ENCODE measurements at places on chromosomes 3 and 15. TPM values are rescaled to one million over a fixed set of nuclear protein-coding genes. Genes with fewer than 3 reads are reported as not detected.

DNA sequence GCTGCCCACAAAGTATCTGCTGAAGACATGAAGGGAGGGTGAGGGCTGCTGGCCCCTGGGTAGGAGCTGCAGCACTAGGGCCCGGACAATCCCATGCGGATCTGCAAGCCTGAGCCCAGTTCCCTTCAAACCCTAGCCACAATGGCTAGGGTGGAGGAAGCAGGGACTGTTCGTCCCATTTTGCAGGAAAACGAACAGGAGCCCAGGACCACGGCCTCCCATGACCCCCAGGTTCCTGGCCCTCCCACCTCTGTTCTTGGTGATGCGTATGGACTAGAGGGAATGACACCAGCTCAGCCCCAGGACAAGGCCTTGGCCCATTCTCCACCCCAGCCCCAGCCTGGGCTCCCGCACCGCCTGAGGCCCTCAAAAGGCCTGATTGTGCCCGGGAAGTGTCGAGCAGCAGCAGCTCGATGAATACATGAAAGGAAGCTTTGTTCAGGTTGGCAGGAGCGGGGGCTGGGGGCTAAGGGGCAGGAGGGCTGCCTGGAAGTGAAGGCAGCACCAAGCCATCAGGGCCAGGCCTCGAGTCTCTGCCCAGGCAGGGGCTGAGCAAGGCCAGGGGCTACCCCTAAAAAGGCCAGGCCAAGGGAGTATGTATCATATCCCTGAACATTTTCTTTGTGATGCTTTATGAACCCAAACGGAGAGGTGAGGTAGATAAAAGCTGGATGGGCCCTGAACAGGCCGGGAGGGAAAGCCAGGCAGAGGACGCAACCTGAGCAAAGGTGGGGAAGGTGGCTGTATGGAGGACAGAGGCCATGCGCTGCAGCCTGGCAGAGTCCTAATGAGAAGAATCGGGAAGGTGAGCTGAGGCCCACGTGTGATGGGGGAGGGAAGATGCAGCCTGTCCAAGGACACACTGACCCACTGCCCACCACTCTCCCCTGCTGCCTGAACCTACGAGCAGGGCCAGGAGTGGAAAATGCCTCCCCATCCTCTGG lies 12.2 kb downstream of the SEMA7A start:
- no peak for DNase-seq

DNA sequence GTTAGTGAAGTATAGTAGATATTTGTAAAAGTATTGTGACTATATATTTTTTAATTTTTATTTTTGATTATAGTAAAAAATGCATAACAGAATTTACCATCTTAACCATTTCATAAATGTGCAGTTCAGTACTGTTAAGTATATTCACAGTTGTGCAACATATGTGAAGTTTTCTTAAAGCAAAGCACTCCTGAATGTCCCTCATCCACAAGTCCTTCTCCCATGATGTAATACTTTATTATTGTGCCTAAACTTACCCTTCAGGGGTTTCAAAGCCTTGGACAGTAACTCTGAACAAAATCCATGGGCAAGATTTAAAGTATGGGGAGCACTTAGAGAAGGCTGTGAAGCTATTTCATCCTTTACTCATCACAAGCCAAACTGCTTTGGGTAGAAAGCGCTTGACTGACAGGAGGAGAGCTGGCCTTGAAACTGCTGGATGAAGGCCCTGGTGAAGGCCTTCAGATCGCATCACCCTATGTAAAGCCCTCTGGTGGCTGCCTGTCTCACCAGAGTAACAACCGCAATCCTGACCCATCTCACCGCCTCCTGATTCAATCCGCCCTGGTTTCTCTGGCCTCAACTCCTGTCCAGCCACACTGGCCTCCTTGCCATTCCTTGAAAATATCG lies 28.0 kb downstream of the LSM3 start:
- DNase-seq: no peak

DNA sequence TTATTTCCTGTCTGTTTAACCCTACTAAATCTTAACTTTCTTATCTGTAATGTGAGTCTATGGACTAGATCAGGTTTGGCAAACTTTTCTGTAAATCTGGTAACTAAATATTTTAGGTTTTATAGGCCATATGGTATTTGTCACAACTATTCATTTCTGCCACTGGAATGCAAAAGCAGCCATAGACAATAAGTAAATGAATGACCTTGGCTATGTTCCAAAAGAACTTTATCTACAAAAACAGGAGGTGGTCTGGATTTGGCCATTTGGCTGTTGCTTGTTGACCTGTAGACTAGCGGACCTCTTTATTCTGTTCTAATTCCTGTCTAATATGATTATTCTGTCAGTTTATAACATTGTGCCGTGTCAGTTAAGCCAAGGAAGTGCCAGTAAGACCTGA lies 314.2 kb downstream of the LPP start:
- no peak for DNase-seq

GRCh38 chr3:40930131-40930538 lies 269.2 kb upstream of the CTNNB1 start:
- DNase-seq: no peak

The KLHL18 gene
- total RNA-seq: 35.9 TPM

DNA sequence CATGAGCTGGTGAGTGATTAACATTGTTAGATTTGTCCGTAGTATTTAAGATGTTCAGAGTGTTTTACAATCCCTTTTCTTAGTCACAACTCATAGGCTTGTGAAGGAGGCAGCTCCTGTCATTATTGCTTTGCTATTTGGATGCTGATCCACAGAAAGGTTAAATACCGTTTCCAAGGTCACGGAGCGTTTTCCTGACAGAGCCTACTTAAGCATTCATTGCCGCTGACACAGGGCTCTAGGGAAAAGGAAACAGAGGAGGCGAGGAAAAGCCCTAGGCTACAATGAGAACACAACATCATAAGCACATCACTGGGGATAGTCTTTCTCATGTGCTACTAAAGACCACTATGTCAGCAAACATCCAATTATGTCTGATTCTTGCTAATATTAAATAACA lies 38.5 kb upstream of the CPB1 start:
- no peak for DNase-seq

The NPAP1 gene
- total RNA-seq: not detected

GRCh38 chr3:71979175-71979574 lies 194.2 kb upstream of the PROK2 start:
- DNase-seq: no peak

DNA sequence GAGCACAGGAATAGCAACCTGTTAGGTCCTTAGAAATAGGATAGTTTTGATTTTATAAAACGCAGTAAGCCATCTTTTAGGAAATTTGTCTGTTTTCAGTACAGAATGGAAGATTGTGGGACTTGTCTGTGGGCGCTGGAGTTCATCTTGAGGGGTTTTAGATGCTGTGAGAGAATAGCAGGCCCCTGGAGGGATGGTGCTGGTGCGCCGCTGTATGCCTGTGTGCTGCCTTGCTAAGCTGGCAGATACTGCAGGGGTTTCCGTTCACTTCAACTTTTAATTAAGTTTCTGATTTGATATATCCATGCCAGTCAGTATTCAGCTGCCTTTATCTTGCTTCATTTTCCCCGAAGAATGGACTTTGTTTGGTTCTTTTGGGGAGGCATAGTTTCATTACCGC lies 4.2 kb downstream of the CACNA2D3 start:
- DNase-seq: no peak

GRCh38 chr15:51966192-51966591 lies 5.4 kb downstream of the LEO1 start:
- DNase-seq: no peak

DNA sequence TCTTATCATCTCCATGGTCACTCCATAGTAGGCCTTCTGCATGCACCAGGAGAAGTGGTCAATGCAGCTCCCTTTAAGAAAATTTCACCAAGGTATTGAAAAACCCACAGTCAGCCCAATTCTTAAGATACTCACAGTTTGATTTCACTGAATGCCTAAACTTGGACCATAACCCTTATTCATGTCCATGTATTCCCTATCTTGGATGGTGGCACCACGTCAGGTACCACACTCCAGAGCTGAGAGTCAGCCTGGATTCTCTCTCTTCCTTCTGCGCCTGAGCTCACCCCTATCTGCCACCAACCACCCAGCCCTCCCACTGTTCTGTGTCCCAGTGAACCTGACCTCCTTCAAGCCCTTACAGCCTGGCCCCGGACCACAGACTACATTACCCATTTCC lies 183.2 kb upstream of the NR2F2 start:
- no peak for DNase-seq

GRCh38 chr3:15121936-15122335 lies 23.0 kb upstream of the RBSN start:
- DNase-seq: no peak

The PLA1A gene
- total RNA-seq: not detected

DNA sequence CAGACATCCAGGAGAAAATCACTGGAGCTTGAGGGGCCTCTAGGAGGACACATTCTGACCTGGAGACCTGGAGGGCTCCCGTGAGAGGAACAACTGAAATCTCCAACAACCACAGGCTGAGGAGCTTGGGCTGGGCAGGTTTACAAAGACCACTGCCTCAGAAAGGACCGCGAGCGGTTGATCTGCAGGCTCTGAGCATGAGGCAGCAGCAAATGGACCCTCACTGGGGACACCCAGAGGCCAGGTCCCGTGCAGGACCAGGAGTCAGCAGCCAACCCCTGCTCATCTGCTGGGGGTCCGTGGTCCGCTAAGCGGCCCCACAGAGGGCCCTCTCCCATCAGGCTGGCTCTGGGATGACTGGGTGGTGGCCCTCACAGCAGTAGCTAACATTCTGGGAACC lies 10.5 kb upstream of the EPHB3 start:
- no peak for DNase-seq

DNA sequence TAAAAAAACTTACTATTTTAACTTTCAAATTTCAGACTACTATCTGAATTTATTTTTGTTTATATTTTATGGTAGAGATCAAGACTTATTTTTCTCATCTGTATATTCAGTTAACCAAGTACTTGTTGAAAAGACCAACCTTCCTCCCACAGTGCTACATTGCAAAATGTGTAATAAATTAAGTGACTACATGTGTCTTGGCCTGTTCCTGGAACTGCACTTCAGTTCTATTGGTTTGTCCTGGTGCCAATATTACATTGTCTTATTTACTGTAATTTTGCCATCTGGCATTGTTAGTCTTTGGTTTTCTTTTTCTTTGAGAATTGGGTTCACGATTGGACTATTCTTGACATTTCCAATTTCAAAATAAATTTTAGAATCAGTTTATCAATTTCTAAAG lies 138.4 kb upstream of the KCNMB2 start:
- DNase-seq: no peak

- no peak for DNase-seq
Measured at GRCh38 chr15:99076109-99076508, 28.8 kb upstream of the SYNM start.

DNA sequence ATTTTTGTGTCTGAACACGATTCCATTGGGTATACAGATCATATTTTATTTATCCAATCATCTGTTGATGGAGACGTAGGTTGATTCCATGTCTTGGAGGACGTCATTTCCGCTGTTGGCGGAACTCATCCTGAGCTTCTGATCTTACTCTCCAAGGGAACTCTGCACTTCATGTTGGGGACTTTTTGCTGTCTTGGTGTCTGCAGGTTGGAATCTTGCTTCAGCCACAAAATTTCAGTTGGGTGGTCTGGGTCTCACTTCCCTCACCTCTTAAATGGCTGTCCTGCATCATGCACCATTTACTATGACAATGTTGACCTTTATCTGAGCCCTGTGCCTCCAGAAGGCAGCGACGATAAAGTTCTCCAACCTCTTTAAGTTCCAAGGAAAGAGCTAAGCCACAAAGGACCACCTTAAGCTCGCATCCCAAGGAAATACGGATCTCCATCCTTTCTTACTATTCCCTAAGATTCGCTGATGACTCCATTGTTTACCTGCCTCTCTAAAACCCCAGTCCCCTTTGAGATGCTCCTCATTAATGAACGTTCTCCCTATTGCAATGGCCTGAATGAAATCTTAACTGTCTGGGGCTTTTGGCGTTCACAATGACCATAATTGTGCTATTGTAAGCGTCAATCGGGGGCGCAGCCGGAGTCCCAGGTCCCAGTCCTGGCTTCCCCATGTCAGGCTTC lies 23.1 kb upstream of the RNU6-1 start:
- DNase-seq: no peak

The MASP1 gene
- total RNA-seq: not detected

GRCh38 chr3:107705046-107705445 lies 182.3 kb downstream of the BBX start:
- DNase-seq: no peak

DNA sequence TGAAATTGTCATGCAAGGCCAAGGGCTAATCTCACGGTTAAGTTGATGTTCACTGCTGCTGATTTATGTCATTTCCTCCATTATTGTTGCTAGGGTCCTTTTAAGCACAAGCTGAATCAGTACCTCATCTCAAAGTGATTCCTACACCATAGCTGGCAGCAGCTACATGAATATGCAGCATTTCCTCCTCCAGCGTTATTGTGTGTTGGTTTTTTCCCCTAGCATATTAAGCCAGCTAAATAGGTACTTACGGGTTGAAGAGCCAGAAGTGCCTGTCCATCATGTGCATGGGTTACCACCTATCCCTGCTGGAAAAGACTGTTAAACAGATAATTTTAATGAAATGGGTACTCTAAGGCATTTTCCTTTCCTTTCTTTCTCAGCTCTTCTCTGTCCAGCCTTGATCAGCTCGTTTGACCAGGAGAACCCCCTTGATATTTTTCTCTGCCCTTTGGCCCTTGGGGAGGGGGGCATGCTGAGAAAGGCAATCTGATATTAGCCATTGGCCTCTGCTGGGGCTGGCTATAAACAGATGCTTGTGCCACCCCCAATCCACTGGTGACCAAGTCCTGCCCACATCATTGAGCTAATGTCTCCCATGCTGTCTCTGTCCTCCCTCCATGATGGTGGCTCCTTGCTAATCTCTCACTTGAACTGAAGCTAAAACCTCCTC lies 115.6 kb upstream of the PLXNA1 start:
- DNase-seq: no peak

GRCh38 chr3:44396200-44397171 lies 57.9 kb downstream of the TCAIM start:
- DNase-seq: no peak

GRCh38 chr3:50411229-50411628 lies 51.9 kb upstream of the TMEM115 start:
- no peak for DNase-seq

The CA12 gene
- total RNA-seq: 174 TPM

The MRPL46 gene
- 10.8 TPM for total RNA-seq

The DNAJB11 gene
- total RNA-seq: 70.8 TPM

GRCh38 chr3:140298569-140299070 lies 363.6 kb downstream of the CLSTN2 start:
- DNase-seq: no peak

The LAMB2 gene
- total RNA-seq: 209 TPM

- DNase-seq: no peak
Measured at GRCh38 chr3:182234881-182235280, 523.2 kb downstream of the SOX2 start.

- DNase-seq: no peak
Measured at GRCh38 chr3:14583548-14584091, 43.5 kb upstream of the GRIP2 start.
